ENCODE measurements at places on chromosomes 16 and 17. TPM values are rescaled to one million over a fixed set of nuclear protein-coding genes. Genes with fewer than 3 reads are reported as not detected.

The GPR139 gene
- polyA plus RNA-seq = not detected

DNA sequence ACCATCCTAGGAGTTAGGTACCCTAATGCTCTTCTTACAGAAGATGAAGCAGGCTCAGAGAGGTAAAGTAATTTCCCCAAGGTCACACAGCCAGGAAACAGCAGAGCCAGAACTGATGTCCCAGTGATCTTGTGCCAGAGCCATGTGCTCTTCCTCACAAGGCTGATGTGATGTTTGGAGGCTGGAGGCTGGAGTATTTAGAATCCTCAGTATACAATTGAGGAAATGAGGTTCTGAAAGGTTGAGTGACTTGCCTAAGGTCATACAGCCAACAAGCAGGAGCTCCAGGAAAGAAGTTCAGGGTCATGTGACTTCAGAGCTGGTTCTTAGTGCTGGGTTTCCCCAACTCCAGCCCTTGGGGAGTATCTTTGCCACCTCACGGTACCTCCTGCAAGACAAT lies 18.5 kb downstream of the ITPRIPL2 start:
- no peak for DNase-seq

The CD79B gene
- polyA plus RNA-seq = 0.88 TPM

DNA sequence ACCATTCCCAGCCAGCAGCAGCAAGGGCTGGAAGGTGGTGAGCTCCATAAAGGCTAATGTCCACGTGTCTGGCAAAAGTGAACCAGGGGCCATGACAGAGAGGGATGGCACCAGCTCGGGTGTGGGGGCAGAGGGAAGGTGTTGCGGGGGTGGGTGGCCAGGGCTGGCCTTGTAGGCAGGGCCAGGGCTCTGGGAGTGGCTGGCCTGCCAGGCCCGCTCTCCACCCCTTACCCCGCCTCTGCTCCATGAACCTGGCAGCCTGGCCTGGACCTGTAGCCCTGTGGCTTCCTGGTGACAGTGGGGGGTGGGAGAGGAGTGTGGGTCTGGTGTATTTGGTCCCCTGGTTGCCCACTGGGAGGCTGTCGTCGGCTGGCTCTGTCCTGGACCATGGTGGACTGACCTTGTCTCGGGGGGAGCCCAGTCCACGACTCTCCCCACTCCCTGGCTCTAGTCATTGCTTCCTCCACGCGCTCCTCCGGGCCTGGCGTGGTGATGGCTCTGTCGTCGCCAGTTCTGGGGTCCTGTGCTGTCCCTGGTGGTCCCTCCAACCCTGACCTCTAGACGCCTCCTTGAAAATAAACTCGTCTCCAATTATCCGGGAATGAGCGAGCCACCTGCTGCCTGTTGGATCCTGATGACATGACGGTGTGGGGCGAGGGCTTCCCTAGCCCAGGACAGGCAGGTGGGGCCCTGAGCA lies 50.0 kb downstream of the ENGASE start:
- no peak for DNase-seq

- DNase-seq = no peak
Observed at GRCh38 chr17:81018044-81018802, 16.7 kb upstream of the BAIAP2 start.

DNA sequence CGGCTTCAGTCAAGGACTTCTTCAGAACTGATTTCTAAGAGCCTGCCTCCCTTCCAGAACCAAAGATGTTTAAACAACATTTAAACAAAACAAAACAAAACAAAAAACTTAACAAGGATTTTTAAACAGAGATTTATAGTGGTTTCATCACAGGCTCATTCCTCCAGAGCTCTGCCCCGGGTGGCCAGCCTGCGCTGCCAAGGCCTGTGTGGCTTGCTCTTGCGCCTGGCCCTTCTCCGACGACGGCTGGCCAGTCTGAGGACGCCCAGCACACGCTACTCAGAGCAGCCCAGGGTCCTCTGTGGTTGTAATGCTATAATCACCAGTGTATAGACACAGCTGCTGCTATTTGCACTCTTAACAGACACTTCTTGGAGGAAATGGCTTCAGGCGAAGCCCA lies 307.2 kb upstream of the MYOCD start:
- no peak for DNase-seq

Data from muscle of arm (tissue), 14 donors.